NCI-H2227 treated with DMSO at 0.1 percent for 48 hours (cell line): ENCODE measurements at places on chromosomes 2 and 18.
A peak's percentile ranks its signal among the peaks of the same experiment; 100 is the strongest.

DNA sequence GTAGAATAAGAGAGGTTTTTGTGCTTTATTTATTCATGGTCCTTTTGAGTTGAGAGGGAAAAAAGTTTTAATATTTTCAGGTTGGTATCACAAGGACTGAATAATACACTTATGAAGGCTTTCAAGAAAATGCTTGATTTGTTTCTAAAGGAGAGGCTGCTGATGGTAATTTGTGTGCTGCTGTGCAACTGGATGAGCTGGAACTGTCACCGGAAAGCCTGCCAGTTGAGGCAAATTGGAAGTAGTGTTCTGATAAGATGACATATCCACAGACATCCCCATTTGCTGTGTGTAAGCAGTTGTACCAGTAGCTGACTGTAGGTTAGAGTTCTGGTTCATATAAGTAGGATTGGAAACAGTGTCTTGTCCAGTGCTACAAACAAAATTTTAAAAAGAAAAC lies 21.6 kb upstream of the CACNB4 start:
- DNase-seq = no peak

DNA sequence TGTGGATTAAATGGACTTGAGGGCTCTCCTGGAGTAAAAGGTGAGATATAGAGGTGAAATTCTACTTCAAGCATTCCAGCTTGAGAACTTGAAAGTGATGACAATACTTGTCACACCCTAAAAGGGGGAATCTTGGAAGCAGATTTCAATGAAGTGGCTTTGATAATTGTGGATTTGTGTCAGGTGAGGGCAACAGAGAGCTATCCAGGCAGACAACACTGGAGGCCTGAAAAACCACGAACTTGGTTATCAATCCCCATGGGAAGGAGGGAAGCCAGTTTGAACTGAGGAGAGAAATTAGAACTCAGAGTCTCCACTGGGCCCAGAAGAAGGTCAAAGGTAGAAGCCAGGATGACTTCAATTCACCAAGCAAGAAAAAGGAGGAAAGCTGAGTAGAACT lies 263.9 kb downstream of the FIGN start:
- DNase-seq = no peak

GRCh38 chr2:128324008-128324896 lies 5.6 kb upstream of the HS6ST1 start:
- no peak for DNase-seq

- peak; percentile 54 for DNase-seq
These were observed 15.8 kb downstream of the ERLEC1 start for GRCh38 chr2:53802617-53803151.

DNA sequence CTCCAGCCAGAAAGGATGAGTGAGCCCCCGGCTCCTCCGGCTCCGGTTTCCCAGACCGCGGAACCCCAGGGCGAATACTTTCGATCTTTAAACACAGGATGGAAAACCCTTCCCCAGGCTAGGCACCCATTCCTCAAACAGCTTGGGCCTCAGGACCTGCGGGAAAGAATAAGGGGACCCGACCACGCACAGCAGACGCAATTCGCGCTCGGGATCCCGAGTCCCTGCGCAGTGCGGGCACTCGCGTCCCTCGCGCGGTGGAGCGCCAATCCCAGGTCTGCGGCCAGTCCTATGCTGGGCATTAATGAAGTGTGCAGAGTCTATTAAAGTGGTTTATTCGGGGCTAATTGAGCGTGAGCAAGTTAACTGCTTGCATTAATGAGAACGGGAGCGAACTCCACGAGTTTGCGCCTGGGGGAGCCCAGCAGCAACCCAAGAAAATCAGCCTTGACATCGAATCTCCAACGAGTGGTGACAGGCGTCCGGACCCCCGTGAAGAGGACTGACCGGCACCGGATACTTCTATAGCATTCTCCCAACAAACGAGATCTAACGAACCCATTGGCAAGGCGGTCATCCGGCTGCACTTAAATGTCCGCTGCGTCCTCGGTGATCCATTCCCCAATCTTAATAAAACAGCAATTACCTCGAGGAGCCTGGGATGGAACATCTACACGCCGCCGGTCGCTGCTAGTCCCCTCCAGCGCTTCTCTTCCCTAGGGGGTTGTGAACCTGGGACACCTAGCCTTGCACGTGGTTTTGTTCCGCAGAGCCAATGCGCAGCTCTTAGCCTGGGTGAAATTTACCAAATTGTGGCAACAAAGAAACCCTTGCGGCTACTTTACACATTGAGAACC lies 1.6 kb downstream of the OSR1 start:
- DNase-seq = no peak

DNA sequence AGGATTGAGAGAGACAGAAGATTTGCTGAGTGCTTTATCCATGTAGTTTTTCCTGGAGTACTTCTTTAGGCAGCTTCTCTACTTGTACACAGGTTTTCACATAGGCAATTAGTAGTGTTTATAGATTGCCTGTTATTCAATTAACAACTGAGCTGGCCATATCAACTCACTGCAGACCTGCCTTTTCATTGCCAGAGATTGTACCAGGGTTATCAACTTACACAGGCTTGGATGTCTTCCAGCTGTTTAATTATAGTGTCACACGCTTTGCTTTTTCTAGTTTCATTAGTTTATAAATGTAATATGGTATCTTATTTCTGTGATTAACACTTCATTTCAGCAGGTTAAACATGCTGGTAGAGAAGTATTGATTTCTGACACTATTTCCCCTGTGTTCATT lies 125.9 kb downstream of the GPD2 start:
- no peak for DNase-seq

DNA sequence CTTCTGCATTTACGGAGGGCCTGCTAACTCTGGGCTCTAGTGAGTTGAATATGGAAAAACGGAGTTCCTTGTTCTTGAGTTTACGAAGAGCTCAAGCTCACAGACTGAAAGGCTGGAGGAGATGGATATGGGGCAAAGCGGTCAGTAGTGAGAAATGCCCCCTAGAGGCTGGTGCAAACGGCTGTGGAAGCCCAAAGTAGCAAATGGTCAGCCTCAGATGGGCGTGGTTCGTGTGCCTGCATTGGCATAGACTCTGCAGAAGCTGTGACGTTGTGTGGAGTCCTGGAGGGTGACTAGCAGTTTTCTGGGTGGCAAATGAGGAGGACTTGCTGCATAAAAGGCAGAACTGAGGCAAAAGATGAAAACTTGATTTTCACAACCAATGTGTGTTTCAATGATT lies 93.6 kb upstream of the TWIST2 start:
- DNase-seq = no peak

GRCh38 chr2:128279009-128279408 lies 39.7 kb downstream of the HS6ST1 start:
- DNase-seq = no peak

GRCh38 chr2:110105608-110106467 lies 9.8 kb downstream of the MALL start:
- no peak for DNase-seq

- no peak for DNase-seq
These were observed 55.3 kb downstream of the DTNB start for GRCh38 chr2:25617948-25618646.

- DNase-seq = no peak
These were observed 180.3 kb upstream of the BCL2L11 start for GRCh38 chr2:110940376-110940910.

DNA sequence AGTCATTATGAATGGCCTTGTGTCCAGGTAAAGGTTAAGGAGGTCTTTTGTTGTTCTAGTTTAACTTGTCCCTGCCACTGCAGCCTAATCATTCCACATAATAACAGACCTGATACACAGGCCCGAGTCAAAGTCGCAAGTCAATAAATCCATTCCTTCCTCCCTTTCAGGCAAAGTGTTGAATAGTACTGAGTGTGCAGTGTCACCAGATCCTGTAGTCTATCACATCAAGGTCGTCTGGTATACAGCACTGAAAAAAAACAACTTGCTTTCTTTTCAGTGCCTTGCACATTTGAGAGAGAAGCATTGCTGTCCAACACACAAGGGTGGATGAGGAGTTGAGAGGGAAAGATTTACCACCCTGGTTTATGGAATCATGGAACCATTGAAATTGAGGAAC lies 606.2 kb downstream of the BCL11A start:
- DNase-seq = no peak

GRCh38 chr2:71889759-71890684 lies 257.6 kb downstream of the CYP26B1 start:
- no peak for DNase-seq

GRCh38 chr18:48720655-48721025 lies 181.8 kb downstream of the CTIF start:
- DNase-seq = no peak

GRCh38 chr2:145760781-145761649 lies 1241.1 kb upstream of the ZEB2 start:
- no peak for DNase-seq

GRCh38 chr2:54673501-54673998 lies 49.9 kb upstream of the EML6 start:
- DNase-seq = no peak

GRCh38 chr2:55518841-55519165 lies 715 bp upstream of the CFAP36 start:
- DNase-seq = peak; percentile 61

GRCh38 chr2:62471816-62472215 lies 34.2 kb downstream of the TMEM17 start:
- no peak for DNase-seq

- no peak for DNase-seq
These were observed 635.9 kb downstream of the SUCLG1 start for GRCh38 chr2:83823229-83823628.

DNA sequence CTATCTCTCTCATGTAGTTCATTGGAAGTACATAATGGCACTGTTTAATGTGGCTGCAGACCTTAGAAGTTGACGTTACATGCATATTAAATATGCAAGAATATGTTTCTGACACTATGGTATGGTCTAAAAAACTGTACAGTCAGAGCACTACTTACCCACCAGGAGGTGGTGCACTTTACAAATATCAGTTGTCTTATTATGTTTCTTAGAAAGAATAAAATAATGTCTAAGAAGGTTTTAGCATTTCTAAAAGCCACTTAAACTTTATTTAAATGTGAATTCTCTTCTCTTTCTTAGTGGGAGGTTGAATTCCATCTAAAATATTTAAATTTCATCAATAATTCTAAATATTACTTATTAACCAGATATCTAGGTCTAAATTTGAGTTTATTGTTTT lies 4.3 kb downstream of the TMEFF2 start:
- peak; percentile 38 for DNase-seq

- no peak for DNase-seq
These were observed 64.0 kb upstream of the TRIB2 start for GRCh38 chr2:12652723-12653122.

GRCh38 chr2:38203446-38203810 lies 127.5 kb upstream of the CYP1B1 start:
- no peak for DNase-seq

GRCh38 chr2:23649303-23649702 lies 264.3 kb downstream of the KLHL29 start:
- no peak for DNase-seq

DNA sequence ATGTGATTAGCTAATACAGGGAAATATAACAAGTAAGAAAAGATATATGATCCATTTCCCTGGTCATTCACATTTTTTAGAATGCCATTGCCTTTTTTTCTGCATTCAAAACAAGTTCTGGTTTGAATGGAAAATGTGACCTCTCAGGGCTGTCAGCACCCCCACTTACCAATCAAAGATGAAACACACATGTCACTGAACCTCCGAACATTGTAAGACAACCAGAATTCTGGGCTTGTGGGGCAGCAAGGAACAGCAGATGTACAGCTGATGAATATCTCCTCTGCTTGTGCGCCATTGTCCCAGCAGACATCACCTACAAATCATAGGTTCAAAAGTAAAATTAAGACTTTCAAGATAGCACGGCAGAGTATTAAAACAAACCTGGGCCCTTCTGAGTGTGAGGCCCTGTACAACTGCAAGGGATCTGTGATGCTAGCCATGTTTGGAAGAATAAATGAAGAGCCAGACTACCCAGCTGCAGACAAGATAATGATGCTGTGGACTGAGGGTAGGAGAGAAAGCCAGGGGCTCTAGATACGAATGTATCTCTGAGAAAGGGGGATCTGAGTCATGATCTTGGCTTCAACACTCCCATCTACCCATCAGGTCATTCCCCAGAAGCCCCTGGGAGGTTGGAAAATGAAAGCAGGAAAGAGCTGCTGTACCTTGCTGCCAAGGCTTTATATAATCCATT lies 108.7 kb upstream of the SERTAD2 start:
- DNase-seq = no peak

GRCh38 chr18:77548790-77549420 lies 299.3 kb downstream of the GALR1 start:
- no peak for DNase-seq

DNA sequence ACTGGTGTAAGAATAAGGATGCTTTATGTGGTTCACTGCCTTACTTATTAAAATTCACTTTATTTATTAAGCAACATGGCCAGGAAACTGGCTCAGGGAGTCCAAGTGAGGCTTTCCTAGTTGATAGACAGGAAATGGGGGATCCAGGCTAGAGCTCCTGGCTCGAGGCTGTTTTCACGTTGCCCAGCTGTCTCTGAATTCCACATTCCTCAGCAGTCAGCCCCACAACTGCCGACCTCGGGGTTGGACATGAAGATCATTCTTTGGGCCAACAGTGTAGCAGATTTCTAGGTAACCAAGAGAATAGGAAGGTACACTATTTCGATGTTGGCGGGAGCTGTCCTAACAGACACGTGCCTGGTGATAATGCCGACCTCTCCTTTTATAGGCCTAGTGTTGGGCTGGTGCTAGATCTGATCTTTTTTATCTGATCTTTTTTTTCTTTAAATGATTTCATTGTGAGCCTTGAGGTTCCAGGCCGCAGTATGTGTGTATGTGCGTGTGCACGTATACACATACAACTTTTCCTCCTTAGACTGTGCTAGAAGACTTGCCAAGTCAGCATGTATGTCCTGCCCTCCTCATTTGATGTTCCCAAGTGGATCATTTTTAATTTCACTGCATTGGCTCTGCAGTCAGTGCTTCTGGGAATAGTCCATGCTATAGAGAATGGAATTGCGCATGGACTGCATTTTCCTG lies 103.5 kb downstream of the CABLES1 start:
- DNase-seq = no peak

DNA sequence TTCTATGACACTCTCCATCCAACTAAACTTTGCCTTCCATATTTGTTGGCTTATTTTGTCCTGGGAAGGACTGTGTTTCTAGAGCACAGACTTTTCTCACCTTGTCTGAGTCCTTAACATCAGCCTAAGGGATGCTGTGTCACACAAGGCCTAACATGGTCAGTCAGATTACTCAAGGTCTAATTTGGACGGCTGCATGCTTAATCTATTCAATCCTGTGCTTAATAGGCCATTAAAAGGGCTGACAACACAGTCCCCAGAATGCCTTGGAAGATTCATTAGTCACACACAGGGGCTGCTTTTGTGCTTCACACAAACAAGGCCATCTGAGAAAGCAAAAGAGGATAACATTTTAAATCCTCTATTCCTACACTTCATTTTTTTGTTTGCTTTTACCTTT lies 84.0 kb downstream of the DYNAP start:
- no peak for DNase-seq

DNA sequence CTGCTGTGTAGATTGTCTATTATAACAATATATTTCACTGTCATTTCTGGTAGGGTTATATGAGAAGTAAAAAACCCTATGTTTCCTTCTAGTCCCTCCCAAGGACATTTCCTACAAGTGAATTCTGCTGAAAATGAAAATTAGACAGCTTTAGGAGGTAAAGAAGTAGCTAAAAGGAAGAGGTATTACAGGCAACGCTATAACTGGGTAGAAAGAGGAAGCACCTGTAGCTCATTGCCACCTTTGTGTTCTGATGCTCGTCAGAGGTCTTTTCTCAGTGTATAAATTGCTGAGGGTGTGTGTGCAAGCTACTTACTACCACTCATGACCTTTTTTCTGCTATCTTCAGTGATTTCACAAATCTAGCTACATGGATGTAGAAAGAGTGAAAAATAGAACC lies 1.4 kb downstream of the DNAJC10 start:
- DNase-seq = no peak

GRCh38 chr2:144995482-144995881 lies 475.6 kb upstream of the ZEB2 start:
- DNase-seq = no peak

- DNase-seq = no peak
These were observed 67.6 kb downstream of the LAMA3 start for GRCh38 chr18:23756590-23757436.
